Upper lobe of right lung (tissue), 1 donor: ENCODE measurements at places on chromosomes 1 and 21. TPM values are rescaled to one million over a fixed set of nuclear protein-coding genes. Genes with fewer than 3 reads are reported as not detected.
A peak's percentile ranks its signal among the peaks of the same experiment; 100 is the strongest.

DNA sequence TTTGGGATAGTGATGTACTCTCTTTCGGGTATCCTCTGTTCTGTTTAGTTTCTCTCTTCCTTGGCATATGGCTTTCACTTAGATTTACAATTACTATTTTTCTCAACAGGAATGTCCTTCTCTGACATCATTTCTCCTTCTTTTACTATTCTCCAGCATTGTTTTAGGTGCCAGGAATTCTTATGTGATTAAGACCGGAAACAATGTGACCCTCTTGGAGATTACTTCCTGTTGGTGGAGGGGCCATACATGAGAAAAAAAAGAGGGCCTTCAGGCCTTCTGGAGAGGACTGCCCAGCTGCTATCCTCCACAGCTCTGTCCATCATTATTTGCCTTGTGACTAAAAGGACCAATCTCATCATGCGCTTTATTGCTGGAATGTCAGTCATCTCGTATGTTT lies 50.4 kb upstream of the ADAMTS5 start:
- DNase-seq = no peak

Gene SLC16A1
- 8.6 TPM for total RNA-seq

DNA sequence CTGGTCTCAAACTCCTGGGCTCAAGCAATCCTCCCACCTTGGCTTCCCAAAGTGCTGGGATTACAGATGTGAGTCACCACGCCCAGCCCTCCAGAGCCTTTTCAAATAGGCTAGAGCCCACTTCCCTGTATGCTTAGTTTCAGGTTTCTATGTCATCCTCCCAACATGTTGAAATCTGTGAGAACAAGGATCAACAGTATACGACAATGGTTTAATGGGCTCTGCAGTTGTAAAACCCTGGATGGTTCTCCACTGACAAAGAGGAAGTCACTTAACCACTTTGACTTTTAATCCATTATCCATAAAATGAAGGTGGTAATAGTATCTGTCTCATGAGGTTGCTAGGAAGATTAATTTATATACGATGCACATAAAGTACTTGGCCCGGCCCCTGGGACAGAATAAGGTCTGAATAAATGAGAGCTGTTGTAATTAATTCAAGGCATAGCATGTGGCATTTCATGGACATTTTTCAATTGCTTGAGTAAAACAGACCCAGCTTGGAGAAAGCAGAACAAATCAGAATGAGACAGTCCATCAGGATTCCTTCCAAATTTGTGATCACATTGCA lies 113.9 kb upstream of the ZNF648 start:
- DNase-seq = peak; percentile 64

Gene KCNE1
- 13.6 TPM for total RNA-seq

DNA sequence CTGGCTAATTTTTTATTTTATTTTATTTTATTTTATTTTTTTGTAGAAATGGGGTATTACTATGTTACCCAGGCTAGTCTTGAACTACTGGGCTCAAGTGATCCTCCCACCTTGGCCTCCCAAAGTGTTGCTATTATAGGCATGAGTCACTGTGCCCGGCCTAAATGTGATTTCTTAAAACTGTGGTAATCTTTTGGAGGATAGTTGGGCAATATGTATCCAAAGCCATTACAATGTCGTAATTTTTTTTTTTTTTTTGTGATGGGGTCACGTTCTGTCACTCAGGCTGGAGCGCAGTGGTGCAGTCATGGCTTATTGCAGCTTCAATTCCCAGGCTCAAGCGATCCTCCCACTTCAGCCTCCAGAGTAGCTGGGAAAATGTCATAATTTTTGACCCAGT lies 14.2 kb downstream of the ETV3L start:
- DNase-seq = peak; percentile 21

Gene HNRNPCL2
- not detected for total RNA-seq

Gene SPRR2E
- total RNA-seq = not detected

Gene EFNA1
- total RNA-seq = 178 TPM

DNA sequence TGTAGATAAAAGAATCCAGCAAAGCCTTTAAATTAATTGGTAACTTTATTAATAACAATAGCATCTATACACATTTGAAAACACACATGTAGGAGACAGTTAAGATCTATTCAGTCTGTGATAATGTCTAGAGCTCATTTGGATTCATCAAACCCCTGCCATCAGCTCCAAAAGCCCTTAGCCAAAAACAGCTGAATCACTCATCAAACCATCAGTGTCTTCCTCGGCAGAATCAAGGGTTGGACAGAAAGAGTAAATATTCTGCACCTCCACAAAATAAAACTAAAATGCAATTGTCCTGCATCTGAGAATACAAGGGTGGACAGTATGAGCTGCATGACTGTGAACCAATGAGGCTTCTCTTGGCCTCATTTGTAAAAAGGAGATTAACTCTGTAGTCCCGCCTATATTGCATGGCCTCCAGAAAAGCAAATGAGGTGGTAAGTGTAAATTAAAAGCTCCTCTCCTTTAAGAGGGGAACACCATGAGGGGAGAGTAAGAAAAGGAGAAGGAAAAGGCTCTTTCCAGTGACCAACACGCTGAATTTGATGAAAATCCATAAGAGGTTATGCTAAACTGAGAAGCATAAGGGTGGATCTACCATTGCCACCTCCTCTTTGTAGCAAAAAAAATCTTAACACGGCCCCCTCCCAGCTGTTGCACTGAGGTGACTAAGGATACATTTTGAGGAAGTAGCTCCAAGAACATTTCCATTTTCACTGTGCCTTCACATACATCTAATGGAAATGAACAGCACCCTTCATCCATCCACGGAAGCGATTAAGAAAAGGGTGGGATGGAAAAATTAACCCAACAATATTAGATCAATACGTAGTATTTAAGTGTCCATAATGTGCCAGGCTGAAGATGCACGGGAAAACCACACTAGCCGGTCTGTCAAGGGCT lies 14.7 kb upstream of the BOLA1 start:
- no peak for DNase-seq

GRCh38 chr1:220746851-220747250 lies 1.3 kb upstream of the MTARC2 start:
- DNase-seq = no peak

DNA sequence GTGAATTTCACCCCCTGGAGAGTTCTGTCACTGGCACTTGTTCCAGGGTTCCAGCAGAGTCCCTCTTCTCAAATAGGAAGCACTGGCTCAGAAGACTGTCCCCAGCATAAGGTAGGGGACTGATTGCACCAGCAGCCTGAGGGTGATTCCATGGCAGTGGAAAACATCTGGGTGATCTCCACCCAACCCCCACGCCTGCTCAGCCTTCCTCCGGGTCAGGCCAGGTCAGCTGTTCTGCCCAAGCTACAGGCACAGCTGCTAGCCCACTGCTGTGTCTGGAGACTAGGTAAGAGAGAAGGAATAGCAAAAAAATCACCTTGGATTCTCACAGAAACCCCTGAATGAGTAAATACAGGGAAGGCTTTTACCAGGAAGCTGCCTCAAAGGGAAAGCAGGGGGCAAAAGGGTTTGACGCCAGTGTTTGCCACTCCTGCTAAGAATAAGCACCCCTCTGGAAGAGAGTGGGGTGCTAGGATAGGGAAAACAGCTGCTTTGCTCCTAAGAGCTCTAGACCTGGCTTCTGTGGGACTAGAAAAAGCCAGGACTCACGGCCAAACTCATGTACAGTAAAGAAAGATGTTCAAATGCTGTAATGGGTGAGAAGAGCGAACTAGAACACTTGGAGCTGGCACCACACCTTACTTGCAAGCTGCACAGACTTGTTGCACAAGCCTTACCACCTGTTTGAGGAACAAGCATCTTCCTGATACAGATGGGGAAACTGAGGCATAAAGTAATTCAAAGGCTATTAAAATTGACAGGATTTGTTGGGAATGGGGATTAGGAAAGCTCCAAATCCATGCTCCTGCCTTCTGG lies 1.0 kb upstream of the DENND2D start:
- DNase-seq = no peak

Gene LCA5L
- 1.8 TPM for total RNA-seq

DNA sequence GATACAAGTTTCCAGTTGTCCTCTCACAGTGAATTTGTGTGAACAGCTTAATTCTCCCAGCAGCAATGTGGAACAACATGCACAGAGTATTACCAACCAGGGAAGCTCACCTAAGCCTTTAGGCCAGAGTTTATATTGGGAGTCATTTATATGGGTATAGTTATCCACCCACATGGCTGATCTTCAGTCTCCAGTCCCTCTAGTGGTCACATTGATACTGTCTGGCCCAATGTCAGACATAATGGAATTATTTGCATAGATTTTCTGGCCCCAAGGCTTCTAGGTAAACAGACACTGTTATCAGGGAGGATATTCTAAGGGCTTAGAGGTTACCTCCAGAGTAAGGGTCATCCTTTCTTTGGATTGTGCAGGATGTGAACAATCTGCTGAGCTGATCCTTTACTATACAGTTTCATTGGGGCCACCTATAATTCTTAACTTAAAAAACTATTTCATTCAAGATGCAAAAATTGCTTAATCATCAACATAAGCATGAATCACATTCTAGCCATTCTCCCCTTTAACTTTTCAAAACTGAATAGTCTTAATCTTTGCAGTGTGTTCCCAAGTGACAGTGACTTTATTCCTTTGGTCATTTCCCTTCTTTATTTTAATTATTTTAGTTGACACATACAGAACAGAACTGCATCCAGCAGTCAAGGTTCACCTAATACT lies 210.9 kb downstream of the LTN1 start:
- no peak for DNase-seq

DNA sequence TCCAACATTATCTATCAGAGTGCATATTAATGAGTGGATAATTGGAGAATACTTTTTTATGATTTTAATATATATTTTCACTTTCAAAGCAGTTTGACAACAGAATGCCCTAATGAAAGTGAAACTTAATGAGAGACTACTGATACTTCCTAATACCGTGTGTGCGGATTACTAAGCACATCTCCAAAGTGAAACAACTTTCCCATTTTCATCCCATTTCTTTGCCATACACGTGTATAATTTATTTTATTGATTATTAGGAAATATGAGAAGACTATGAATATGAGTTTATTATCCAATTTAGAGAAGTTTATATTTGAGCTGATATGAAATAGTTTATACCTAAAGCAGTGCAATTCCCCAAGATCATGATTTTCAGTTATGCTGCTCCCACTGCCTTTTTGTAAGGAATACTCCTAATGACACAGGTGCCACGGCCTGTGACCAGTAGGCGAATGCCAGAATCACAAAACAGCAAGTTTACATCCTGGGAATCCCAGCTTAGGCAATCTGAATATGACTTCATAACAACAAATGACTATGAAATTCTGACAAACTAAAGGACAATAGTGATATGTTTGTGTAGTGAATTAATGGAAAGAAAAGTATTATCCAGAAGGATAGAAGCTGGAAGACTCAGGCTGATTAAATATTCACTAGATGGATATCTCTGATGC lies 202.9 kb downstream of the NCAM2 start:
- no peak for DNase-seq

Gene TFF3
- 19.6 TPM for total RNA-seq

DNA sequence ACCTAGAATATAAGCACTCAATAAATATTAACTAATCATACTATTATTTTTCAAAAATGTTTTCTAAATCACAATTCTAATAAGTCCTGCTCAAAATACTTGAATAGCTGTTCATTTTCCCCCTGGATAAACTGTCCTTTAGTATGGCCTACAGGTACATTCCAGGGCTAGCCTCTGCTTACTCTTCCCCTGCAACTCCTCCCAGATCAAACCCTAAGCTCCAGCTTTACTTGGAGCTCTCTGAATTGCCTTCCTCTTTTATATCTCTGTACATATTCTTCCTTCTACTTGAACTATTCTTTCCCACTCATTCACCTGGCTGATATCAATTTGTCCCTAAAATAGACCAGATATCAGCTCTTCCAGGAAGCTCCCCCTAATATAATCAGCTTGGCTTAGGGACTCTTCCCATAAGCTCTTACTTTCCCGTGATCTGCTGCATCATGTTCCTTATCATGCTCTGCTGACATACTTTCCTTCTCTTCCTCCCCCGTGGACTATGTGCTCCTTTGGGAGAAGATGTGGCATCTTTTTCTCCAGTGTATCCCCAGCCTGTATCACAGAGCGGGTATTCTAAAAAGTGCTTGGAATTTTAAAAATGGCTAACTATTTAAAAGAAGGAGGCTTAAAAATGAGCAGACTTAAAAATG lies 43.1 kb upstream of the PIGC start:
- no peak for DNase-seq

DNA sequence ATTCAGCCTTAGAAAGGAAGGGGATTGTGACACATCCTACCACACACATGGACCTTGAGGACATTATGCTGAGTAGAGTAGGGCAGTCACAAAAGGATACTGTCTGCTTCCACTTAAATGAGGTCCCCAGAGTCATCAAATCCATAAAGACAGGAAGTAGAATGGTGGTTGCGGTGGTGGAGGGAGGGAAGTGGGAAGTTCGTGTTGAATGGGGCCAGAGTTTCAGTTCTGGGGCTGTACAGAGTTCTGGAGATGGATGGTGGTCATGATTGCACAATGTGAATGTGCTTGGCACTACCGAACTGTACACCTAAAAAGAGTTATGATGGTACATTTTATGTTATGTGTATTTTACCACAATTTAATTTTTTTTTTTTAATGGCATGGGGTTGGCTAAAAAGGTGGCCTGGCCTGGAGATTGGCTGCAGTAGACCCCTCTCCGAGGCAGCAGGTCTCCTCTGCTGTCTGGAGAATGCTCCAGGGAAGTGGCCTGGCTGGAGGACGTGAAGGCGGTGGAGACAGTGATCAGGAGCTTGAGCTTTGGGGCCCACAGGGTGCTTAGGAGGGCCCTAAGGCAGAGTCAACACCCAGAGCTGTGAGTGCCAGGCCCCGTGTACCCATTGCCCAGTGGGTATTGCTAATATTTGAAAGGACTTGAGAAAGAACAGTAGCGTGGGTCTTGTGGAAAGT lies 30.4 kb downstream of the IFNGR2 start:
- DNase-seq = no peak

DNA sequence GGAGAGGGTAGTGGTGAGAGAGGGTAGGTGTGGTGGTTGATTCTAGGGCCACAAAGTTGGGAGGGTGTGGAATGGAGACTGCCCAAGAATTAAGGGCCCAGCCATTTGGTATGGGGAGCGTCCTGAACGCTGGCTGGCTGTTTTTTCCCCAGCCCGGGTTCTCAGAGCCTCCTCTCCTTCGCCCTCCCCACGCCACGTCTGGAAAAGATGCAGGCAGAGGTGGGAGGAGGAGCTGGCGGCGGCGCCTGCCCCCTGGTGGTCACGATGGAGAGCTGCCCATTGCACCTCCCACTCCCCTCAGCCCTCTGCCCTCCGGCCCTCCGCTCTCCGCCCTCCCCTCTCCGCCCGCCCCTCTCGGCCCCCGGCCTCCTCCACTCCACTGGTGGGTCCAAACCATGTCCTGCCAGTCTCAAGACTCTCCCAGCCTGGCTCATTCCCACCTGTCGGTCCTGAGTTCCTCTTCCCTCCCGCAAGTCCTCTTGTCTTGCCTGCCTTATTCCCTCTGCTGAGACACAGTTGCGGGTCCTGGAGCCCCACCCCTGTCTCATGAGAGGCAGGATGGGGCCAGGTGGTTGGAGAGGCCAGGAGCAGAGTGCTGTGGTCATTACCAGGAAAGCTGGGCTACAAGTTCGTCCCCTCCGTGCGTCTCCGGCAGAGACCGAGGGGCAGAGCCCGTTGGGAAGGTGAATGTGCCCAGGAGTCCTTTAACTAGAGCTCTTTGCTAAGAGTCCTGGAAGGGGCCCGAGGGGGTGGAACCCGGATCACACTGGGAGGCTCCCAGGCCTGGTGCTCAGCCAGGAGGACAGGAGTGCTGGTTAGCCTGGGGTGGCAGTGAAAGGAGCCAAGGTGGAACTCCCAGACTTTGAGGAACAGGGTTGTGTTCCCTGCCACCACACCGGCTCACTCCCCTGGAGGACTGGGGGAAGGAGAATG lies 22.6 kb downstream of the ETNK2 start:
- peak; percentile 90 for DNase-seq

Gene CTXND2
- not detected for total RNA-seq
